ENCODE measurements at places on chromosomes 2 and 18. TPM values are rescaled to one million over a fixed set of nuclear protein-coding genes. Genes with fewer than 3 reads are reported as not detected.

Gene CAD
- 82.5 TPM for total RNA-seq

Gene ARHGAP25
- total RNA-seq = 1.2 TPM

Gene SALL3
- 0.36 TPM for total RNA-seq

DNA sequence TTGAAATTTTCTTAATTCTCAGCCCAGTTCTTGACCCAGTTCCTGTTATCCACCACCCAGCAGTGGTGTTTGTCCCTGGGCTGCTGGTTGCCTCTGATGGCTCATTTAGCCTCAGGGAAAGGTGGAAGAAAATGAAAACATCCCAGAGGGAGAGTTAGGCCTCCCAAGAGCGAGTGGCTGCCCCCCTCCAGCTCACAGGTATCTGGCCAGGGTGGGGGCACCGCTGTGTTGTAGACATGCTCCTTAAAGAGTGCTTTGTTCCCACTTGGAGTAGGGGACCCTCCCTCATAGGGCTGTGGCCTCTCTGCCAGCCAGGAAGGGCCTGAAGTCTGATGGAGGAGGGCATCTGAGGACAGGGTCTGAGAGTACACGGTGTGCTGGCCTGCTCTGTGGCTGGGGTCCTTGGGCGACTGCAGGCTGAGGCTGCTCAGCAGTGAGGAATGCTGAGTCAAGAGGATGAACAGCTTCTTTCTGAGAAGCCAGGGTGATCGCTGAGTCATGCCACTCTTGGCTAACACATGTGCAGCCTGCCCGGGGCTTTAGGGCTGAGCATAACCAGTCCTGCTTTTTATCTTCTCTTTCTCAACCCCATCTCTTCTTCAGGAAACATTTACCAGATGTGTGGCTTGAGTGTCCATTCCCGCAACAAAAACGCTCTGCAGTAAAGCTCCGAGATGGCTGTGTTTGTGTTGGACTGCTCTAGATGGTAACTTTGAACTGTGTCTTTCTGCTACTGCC lies 72.3 kb downstream of the IL1R2 start:
- H3K27ac ChIP-seq = peak overlapping the region; percentile 63
- peak; percentile 51 for DNase-seq
- peaks cover 35% of the 10 kb centered on the region for H3K4me1 ChIP-seq
- no peak overlapping the region for H3K4me3 ChIP-seq
- H3K27me3 ChIP-seq = no peaks in the 10 kb centered on the region
- no peaks in the 10 kb centered on the region for H3K36me3 ChIP-seq

DNA sequence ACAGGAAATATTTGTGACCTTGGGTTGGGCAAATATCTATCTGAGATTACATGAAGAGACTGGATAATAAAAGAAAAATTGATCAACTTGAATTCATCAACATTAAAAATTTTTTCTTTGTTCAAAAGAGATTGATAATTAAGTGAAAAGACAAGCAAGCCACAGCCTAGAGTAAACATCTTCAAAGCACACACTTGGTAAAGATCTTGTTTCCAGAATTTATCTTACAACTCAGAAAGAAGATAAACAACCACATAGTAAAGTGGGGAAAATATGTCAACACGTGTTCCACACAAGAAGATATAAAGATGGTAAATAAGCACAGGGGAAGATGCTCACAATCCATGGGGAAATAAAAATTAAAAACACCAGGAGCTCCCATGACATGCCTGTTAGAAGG lies 195.9 kb downstream of the SOX11 start:
- peaks cover 22% of the 10 kb centered on the region for H3K4me1 ChIP-seq
- no peak overlapping the region for H3K27ac ChIP-seq
- no peak for DNase-seq

DNA sequence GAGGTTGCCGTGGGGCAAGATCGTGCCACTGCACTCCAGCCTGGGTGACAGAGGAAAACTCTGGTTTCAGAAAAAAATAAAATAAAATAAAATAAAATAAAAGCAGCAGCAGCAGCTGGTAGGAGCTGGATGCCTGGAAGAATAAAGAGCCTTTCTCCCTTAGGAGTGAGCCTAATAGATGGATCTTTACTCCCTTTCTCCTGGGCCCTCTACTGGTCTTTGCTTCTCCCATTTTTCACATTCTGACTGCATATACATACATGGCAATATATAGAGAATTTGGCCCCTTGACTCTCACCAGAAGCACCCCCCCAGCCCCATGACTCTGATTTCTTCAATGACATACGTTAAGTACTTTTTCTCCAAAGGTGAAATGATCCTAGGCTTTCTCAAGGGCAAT lies 9.8 kb upstream of the MALT1 start:
- H3K4me1 ChIP-seq = no peaks in the 10 kb centered on the region
- DNase-seq = no peak
- H3K27ac ChIP-seq = no peak overlapping the region
- H3K36me3 ChIP-seq = no peaks in the 10 kb centered on the region
- H3K27me3 ChIP-seq = no peaks in the 10 kb centered on the region

DNA sequence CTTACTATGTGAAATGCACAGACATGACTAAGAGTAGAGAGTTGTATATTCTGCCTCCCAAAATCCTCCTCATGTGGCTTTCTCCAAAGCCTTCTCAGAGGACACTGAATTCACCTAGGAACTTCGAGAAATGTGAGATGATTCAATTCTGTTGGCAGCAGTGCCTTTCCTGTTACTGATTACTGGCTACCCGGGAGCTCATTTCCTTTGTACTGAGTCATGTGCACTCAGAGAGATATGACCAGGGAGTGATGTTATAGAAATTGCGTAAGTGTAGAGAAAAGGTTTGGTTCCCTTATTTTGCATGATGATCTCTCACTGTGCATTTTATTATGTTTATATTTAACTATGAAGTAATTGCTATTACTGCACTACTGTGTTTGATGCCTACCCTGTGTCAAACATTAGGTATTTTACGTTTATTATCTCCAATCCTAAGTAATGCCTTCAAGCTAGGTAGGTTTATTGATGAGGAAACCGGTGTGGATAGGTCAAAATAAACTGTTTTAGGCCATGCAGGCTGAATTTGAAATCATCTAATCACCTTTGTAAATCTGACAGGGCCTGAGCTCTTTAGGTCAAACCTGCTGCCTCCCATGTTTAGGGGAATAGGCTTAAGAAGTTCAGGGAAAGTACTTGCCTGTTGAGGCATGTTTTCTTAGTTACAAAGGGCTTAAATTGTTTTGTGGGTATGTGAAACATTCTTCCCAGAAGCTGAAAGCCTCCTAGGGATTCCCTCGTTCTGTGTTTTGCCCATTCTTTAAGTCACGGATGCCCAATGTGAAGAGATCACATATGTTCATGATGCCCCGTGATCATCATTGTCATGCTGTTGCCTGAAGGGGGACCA lies 86.8 kb downstream of the FMNL2 start:
- H3K27ac ChIP-seq = peak overlapping the region; percentile 45
- DNase-seq = no peak
- no peaks in the 10 kb centered on the region for H3K36me3 ChIP-seq
- H3K27me3 ChIP-seq = no peaks in the 10 kb centered on the region
- no peak overlapping the region for H3K4me3 ChIP-seq

DNA sequence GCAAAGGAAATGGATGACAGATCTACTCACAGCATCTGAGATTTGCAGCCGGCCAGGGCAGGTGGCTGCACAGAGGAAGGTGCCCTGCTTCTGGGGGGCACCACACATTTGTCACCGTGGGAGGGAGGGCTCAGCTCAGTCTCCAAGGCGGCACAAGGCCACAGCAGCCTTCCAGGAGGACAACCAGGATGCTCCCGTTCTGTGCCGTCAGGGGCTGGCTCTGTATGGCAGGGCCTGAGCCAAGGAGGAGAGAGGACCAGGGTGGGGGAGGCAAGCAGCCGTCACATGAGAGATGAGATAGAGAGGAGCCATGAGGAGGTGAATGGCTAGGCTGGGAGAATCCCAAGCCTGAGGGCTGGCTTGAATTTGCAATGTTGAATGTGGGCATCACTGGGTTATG lies 4.6 kb upstream of the BOK start:
- H3K4me1 ChIP-seq = peaks cover 23% of the 10 kb centered on the region
- H3K27me3 ChIP-seq = peaks cover 7% of the 10 kb centered on the region
- H3K4me3 ChIP-seq = no peak overlapping the region
- peaks cover 7% of the 10 kb centered on the region for H3K36me3 ChIP-seq

DNA sequence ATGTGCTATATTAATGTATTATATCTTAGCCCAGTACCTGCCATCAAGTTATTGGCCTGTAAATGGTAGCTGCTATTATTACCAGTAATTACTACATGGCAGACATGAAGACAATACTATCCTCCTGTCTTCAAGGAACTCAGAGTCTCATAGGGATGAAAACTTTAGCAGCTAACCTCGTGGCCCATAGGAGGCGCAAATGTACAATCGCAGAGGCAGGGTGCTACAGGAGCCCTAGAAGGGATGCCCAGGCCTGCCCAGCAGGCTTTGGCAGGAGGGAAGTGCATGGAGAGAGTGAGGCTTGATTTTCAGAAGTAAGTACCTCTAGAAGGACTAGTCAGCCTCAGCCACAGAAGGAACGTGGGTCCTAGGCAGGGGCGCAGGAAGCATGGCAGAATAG lies 44.7 kb upstream of the KIDINS220 start:
- H3K27ac ChIP-seq = no peak overlapping the region
- H3K27me3 ChIP-seq = no peaks in the 10 kb centered on the region
- H3K4me1 ChIP-seq = peaks cover 5% of the 10 kb centered on the region
- no peak overlapping the region for H3K4me3 ChIP-seq
- no peak for DNase-seq
- H3K36me3 ChIP-seq = peaks cover 26% of the 10 kb centered on the region

DNA sequence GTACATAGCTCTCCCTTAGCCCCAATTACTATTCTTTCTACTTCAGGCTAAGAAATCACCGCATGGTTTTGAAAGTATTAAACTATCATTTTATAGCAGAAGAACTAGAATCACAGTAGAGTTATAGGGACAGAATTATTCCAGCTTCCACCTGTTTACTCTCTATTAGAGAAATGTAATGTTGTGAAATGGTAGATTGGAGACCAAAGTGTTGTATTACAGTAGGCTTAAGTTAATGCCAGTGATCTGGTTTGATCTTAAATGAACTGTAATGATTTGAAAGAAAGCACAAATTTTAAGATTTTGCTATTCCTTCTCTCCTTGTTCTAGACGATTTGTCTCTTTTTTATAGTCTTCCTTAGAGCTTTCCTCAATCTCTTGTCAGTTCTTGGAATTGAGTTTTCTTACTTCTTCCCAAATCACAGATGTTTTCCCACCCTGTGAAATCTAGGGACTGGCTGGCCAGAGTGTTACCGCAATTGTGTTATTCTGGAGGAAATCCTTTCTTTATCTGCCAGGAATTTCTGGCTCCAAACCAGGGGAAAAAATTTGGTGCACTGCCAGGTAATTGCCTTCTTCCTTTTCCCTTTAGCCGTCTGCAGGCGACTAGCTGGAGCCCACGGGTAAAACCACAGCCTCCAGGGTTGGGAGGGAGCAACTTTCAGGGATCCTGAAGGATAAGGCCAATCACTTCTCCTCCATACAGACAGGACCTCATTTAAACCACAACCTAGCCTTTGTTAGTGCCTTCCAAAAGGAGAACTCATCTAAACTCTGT lies 51.7 kb downstream of the NOP58 start:
- H3K27ac ChIP-seq = peak overlapping the region; percentile 86
- no peaks in the 10 kb centered on the region for H3K27me3 ChIP-seq
- peaks cover 13% of the 10 kb centered on the region for H3K4me1 ChIP-seq
- no peaks in the 10 kb centered on the region for H3K36me3 ChIP-seq
- DNase-seq = peak; percentile 74
